ENCODE measurements at places on chromosomes 5 and 9. TPM values are rescaled to one million over a fixed set of nuclear protein-coding genes. Genes with fewer than 3 reads are reported as not detected.

The FGF18 gene
- total RNA-seq, result 0.36 TPM

The ST8SIA4 gene
- 21.2 TPM for total RNA-seq

The PCDHGA10 gene
- total RNA-seq, result not detected

The KCTD16 gene
- 0.23 TPM for total RNA-seq

The TMC1 gene
- total RNA-seq, result not detected

The YTHDC2 gene
- 22.2 TPM for total RNA-seq

- DNase-seq, result no peak
Measured at GRCh38 chr9:13718539-13718938, 439.0 kb upstream of the MPDZ start.

- no peak for DNase-seq
Measured at GRCh38 chr9:77763566-77763965, 115.4 kb upstream of the GNA14 start.

- peak; percentile 81 for DNase-seq
Measured at GRCh38 chr9:70420441-70421271, 6.2 kb upstream of the KLF9 start.

DNA sequence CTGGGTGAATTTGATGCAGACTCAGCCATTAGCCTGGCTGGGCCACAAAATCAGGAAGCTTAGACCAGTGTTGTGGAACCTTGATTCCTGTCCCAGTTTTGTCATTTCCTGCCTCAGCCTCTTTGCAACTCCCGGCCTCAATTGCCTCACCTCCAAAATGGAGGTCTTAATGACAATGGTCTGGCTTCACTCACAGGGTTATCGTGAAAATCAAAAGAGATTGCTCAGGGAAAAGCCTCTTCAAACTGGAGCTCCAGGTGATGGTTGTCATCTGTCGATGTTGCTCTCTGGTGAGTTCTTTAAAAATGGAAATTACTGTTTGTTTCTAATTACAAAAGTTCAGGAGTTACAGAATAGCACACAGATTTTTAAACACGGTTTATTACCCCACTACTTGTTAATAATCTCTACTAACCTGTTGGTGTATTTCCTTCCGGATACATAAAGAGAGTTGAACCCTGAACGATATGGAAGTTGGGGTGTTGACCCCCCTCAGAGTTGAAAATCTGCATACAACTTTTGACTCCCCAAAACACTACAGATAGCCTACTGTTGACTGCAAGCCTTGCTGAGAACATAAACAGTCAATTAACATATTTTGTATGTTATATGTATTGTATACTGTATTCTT lies 109.9 kb upstream of the CPEB4 start:
- no peak for DNase-seq

DNA sequence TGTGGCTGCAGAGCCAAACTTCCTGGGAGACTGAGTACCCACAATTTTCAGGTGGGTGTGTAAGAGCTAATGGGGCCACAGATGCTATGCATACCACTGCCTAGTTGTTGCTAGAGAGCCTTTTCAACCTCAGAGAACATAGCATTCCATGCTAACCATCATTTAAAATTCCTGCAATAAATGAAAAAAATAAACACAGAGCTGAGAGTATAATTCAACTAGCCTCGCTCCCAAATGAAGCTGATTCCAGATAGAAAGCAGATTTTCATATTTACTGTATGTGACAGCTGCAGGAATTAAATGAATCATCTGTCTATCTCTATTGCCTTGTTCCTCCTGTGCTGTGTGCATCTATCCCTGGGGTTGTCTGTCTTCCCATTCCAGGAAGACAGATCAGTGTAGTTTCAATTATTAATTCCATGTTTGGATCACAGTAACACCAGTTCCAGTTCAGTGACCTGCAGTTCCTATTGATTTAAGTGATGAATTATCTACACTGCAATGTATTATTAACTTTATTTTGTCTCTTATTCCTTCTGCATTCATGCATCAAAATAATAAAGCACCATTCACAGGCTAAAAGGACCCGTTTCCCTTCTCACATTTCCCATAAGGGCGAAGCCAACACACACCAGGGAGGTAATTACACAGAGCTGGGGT lies 324.5 kb downstream of the SLIT3 start:
- DNase-seq, result no peak

DNA sequence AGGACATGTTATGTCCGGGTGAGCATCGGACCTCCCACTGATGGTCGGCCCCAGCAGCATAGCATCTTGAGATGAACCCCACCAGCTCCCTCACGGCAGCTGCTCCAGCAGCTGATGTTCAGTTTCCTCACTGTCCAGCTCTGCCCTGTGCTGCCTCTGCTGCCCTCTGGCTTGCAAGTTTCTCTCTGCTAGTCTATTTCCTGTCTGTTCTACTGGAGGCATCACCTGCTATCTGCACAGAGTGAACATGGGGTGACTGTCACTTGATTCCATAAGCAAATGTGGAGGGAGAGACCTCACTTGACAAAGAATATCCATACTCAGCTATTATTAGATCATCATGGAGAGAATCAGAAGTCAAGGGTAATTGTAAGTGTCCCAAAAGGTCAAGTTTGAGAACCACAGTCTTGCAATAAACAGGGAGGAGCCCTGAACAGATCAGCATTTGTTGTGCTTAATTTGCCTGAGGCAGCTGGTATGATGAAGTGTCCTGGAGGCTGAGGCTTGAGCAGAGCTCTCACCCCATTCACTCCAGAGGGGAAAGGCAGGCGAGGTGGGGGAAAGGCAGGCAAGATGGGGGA lies 702.8 kb downstream of the SEMA5A start:
- no peak for DNase-seq

GRCh38 chr5:143066556-143067281 lies 296.5 kb downstream of the ARHGAP26 start:
- DNase-seq, result no peak

DNA sequence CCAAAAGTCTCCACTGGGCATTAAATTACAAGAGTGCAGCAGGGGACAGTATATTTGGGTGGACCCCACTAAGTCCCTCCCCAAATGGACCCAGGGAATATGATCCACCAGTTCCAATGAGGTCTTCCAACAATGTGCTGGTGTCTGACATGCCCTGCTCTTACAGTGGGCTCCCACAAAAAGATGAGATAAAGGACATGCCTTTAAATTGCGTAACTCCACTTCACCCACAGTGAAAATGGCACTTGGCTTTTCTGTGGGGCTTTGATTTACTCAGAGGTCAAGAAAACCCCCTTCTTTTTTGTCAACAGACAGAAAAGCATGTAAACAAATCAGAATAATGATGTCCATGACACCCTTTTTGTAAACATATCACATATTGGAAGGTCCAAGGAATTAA lies 336.5 kb downstream of the EBF1 start:
- DNase-seq, result no peak

- DNase-seq, result no peak
Measured at GRCh38 chr5:59598547-59598874, 295.0 kb downstream of the PDE4D start.

DNA sequence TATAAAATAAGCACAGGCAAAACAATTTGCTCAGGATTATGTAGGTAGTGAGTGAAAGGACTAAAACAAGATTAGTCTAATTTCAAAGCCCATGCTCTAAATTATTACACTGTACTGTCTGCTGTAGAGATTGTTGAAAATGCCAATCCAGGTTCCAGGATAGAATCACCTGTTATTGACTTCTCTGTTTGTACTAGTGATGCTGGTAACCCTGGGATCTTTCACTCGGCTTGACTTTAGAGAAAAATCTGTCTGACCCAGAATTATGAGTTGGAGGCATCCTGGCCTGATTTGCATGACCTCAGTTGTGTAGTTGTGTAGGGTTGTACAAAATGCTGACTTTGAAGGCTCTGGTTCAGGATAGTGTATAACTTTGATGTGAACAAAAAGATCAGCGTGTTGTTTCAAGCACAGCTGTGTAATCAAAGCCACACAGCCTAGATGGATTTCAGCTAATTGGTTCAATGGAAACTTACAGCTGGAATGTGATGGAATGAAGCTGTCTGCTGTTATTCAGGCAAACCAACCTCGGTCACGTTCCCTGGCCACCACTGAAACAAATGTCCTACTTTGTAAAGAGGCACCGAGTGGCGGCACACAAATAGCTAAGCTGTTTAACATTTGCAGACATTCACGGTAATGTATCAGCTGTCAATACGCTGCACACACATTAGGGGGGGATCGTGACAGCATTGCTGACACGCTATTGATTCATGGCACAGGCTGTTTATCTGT lies 340.3 kb downstream of the KCTD16 start:
- no peak for DNase-seq

DNA sequence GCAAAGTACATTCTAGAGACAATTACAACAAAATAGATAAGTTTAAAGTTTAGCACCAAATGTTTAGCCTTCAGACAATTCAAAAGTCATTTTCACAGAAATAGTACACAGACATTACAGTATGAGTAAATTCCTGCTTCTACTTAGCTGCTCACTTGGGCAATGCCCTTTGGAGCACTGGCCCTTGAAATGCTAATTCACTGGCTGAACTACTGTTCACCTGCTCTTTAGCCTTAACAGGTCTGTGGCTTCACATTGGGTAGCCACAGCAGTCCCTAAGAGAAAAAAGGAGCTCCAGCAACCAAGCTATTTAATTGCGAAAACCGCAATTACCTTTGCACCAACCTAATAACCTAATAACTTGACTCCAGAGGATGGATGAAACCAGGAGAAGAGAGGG lies 916.2 kb upstream of the DMAC1 start:
- DNase-seq, result no peak

GRCh38 chr9:109579191-109579948 lies 81.3 kb upstream of the PTPN3 start:
- no peak for DNase-seq

- DNase-seq, result no peak
Measured at GRCh38 chr5:62199792-62200716, 106.0 kb upstream of the KIF2A start.

Data from activated naive CD4-positive, alpha-beta T cell treated with anti-CD3 and anti-CD28 coated beads, Interleukin-2, amount 50 U/mL, for 72 hours (primary cell).